ENCODE measurements at places on chromosomes 16 and 17.
A peak's percentile ranks its signal among the peaks of the same experiment; 100 is the strongest.

- peak; percentile 54 for DNase-seq
Measured at GRCh38 chr17:4980644-4981216, 6.7 kb downstream of the CAMTA2 start.

GRCh38 chr16:68298907-68299561 lies 11.7 kb downstream of the SLC7A6OS start:
- DNase-seq, result no peak

GRCh38 chr17:49241692-49242397 lies 11.3 kb upstream of the PHOSPHO1 start:
- DNase-seq, result no peak

GRCh38 chr17:73490851-73491250 lies 153.4 kb downstream of the SDK2 start:
- no peak for DNase-seq

- no peak for DNase-seq
Measured at GRCh38 chr17:60993497-60993896, 315.8 kb downstream of the BCAS3 start.

GRCh38 chr16:67116388-67117311 lies 6.9 kb downstream of the PHAF1 start:
- no peak for DNase-seq

DNA sequence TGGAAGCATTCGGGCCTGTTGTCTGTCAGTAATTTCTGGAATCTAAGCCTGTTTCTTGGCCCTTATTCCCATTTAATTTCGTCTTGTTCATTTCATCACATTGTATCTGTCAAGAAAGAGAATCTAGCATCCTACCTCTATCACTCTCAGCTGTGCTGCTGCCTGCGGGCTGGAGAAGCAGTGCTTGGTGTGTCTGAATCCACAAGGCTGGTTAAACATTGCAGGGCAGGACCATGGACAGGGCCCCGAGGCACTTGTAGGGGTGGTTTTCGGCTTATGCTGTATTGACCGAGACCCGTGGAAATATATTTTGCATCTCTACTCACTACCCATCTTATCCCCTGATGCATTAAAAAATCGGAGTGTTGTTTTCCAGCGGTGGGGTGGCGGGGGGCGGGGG lies 3.1 kb downstream of the RAB11FIP4 start:
- no peak for DNase-seq

DNA sequence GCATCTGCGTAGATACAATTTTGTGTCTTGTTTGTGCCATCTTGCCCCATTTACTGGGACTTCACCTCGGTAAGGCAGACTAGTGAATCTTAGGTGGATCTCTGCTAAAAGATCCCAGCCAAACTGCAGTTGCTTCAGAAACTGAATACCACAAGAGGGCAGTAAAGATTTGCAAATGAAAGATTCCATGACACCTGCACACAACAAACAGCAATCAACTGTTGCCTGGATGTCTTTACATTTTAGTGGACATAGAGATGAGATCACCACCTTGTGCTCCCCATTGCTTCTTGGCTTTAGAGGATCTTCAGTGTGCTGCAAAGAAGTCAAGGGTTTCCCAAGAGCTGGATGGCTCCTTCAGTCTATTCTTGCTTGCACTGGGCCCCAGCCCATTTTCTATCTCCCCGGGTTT lies 119.2 kb upstream of the CACNG5 start:
- peak; percentile 33 for DNase-seq

GRCh38 chr17:82339634-82340580 lies 6.3 kb upstream of the SECTM1 start:
- no peak for DNase-seq

- DNase-seq, result no peak
Measured at GRCh38 chr17:49592263-49592662, 16.6 kb downstream of the NXPH3 start.

GRCh38 chr17:75325827-75326225 lies 36.6 kb upstream of the SLC25A19 start:
- DNase-seq, result no peak

DNA sequence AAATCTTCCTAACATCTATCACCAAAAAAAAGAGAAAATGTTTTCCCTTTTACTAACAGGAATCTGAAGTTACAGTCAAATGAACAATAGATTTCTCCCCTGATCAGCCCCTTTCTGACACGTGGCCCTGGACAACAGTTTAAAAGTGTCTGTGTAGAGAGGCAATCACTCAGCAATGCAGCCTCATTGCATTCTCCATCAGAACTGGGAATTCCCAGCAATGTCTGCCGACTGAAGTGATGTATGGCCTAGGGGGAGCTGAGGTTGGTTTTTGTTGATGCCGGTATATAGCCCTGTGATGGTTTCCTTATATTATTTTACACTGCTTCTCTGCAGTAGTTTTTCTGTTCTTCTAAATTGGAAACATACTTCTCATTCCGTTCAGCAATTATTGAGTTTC lies 904.3 kb upstream of the CDH8 start:
- no peak for DNase-seq

DNA sequence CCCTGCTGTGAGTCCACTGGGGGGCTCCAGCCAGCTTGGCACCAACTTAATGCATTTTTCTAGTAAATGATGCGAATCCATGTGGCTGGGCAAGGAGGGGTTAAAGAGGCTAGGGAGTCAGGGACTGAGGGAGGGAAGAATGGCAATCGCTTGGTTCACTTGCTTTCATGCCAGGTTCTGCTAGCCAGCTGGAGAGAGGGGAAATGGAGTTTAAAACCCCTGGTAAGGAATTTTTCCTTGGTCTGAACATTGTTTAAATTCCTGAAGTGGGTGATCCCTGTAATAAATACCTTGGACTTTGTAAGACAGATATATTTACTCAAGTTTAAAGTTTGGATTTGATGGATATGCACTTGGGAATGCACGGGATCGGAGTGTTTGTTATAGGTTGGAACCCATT lies 22.8 kb downstream of the ANKFN1 start:
- DNase-seq, result no peak

GRCh38 chr16:59045501-59045900 lies 311.4 kb upstream of the GOT2 start:
- DNase-seq, result no peak

DNA sequence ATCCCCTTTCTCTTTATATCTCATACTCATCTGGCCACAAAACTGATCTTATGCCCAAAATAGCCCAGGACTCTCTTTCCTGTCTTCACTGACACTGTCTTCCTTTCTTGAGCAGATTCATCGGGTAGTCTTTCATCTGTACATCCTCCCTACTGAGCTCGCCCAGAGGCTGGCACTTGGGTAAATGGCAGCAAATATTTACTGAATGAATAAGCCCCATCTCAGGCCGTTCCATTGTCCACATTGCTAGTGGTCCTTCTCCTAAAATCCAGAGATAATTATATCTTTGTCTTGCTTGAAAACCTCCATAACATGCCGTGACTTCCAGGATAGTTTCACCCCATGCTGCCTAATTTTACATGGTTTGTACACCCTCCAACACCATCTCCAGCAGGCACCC lies 158.1 kb upstream of the SDK2 start:
- no peak for DNase-seq

- DNase-seq, result no peak
Measured at GRCh38 chr17:7405350-7406234, 1.7 kb upstream of the TMEM256 start.

GRCh38 chr16:66905633-66906539 lies 12.8 kb downstream of the CDH16 start:
- peak; percentile 82 for DNase-seq

- no peak for DNase-seq
Measured at GRCh38 chr16:88939972-88940861, 36.8 kb downstream of the CBFA2T3 start.

DNA sequence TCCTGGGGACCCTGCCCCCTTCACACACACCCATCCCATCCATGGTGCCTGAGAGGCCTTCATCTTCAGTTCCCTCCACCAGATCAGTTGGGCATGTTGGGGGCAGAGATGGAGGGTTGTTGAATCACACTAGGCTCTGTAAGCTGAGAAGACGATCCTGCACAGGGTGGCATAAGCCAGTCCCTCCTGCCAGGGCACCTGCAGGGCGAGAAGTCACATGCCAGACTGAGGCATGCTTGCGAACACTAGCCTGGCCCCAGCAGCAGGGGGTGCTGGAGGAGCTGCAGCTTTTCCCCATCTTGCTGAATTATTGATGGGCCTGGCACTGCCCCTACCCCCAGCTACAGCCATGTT lies 6.1 kb upstream of the TBX2 start:
- no peak for DNase-seq

DNA sequence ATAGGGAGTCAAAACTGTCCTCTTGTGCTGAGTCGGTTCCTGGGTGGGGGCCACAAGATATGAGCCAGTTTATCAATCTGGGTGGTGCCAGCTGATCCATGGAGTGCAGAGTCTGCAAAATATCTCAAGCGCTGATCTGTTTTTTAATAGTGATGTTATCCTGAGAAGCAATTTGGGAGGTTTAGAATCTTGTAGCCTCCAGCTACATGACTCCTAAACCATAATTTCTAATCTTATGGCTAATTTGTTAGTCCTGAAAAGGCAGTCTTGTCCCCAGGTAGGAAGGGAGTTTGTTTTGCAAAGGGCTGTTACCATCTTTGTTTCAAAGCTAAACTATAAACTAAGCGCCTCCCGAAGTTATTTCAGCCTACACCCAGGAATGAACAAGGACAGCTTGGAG lies 1.7 kb downstream of the TSPAN10 start:
- no peak for DNase-seq

GRCh38 chr16:75632857-75633256 lies 9.8 kb upstream of the ADAT1 start:
- no peak for DNase-seq

- no peak for DNase-seq
Measured at GRCh38 chr17:78255953-78256706, 24.7 kb downstream of the TMEM235 start.

GRCh38 chr16:84922351-84923120 lies 88.8 kb downstream of the ZDHHC7 start:
- no peak for DNase-seq

DNA sequence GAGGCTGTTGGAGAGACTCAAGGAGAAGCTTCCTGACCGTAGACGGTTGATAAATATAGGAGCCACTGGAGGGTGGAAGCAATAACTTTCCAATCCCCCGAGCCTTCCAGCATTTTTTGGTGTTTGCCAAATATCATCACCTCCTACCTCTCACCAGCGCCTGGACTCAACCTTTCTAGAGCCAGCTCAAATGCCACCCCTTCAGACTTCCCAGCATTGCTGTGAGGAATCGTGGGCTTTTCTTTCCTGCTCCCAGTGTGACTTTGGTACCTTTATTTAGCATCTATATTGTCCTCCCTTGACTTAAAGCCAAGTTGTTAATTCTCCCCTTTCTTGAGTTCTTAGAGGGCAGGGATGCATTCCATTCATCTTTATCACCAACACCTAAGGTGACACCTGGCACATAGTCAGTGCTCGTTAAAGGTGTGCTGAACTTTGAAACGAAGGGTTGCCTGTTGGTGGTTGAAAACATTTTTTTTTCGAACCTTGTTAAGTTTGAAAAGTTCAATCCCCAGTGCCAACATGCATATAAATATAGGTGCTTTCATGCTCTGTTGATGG lies 35.3 kb upstream of the CCR7 start:
- no peak for DNase-seq

GRCh38 chr16:54722210-54722676 lies 208.4 kb upstream of the IRX5 start:
- DNase-seq, result no peak

DNA sequence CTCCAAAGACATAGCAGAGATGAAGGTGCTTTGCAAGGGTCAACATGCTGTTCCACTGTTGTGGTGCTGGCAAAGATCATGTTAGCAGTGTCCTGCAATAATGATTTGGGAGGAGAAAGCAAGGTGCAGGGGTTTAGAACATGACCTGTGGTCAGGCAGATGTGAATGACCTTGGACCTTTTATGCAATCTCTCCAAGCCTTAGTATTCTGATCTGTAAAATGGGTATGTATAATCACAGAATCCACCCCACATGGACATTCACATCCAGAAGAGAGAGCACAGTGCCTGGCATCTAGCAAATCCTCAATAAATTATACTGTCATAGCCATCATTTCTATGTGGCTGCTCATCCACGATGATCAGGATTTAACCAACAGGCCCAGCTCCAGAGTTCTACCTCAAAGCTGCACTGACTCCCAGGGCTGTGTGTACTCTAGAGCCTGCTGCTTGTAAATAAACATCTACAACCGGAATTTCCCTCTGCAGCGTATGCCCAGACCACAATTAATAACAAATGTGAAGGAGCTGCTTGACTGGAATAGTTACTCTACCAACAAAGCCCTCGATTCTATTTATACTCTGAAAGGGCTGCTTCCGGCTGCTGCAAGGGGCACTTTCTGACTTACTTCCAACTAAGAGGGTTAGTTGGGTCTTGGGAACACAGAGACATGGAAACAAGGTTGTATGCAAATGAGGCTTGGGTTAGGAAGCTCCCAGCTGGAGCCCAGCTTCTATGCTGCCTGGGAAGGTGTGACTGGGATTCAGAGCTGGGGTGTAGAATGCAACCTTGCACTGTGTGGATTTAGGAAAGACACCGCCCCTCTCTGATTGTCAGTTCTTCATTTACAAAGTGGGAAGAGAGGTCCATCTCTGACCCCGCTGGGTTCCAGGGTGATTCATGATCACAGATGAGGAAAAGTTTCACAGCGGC lies 265.2 kb downstream of the XYLT1 start:
- DNase-seq, result no peak

GRCh38 chr17:49667854-49668253 lies 10.0 kb downstream of the SPOP start:
- DNase-seq, result no peak

DNA sequence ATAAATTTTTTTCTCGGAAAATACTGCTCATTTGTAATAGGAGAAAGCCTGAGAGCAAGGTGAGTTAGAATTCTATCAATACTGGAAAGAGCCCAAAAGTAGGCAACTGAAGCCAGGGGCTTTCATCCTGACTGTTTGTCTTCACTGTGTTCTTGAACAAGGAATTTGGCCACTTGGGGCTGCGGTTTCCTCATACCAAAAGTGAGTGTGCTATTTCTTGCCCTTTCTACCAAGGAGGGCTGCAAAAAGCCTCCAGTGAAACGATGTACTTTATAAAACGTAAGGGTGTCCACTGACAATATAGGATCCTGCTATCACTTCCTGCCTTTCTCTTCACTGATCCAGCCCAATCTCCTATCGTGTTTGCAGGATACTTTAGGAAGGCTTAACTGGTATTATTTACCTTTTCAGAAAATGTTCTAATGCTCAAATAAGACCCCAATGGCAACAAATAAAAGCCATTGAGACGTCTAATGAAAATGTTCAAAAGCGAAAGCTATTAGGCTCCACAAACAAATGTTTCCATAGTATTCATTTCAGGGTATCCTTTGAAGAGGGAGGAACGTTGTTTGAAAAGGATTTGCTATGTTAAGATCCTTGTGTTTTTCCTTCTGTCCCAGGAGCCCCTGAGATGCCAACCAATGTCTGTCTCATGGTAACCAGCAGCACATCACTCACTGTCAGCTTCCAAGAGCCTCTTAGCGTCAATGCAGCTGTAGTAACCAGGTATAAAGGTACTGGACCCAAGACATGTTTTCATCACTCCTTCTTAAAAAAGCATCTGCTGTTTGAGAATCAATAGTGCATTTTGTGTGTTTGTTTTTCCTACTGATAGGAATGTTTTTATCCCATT lies 219.3 kb upstream of the NOG start:
- DNase-seq, result no peak

- no peak for DNase-seq
Measured at GRCh38 chr16:10943064-10943353, 741 bp upstream of the DEXI start.

GRCh38 chr16:23640931-23641765 lies at the start of the genes DCTN5 and PALB2:
TSS of gene DCTN5 (plus strand) at chr16:23641466. CDS start at chr16:23641543, 77 bp downstream.
TSS of gene PALB2 (minus strand) at chr16:23641310. CDS start at chr16:23641157, 153 bp downstream.
- peak; percentile 95 for DNase-seq
